ENCODE measurements at places on chromosomes 12 and 14. TPM values are rescaled to one million over a fixed set of nuclear protein-coding genes. Genes with fewer than 3 reads are reported as not detected.

TAS2R46 gene
- polyA plus RNA-seq = not detected

PTPRB gene
- 3.7 TPM for polyA plus RNA-seq

RAPGEF3 gene
- 2.0 TPM for polyA plus RNA-seq

DTX1 gene
- polyA plus RNA-seq = not detected

ARID2 gene
- polyA plus RNA-seq = 5.4 TPM

Measured in IMR-90 (cell line).